Activated T-helper 1 cell treated with anti-CD3 and anti-CD28 coated beads, Interleukin-2, amount 50 U/mL, for 16 hours (primary cell): ENCODE measurements at places on chromosomes 3 and 15.

DNA sequence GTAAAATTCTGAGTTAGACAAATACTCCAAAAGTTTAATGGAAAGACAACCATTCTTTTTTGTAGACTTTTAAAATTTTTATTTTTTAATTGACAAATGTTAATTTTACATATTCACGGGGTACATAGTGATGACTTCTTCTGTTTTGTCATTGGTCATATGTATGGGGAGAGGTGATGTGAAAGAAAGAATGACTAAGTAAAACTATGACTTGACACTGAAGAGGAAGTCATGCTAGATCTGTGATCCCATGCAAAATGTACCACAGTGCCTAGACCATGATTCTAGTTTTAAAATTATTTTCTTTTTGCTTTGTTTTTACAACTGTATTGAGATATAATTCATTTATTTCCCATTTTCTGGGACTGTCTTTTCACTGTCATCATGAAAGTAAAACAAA is 281.6 kb downstream of the MBNL1 start:
- no peak for DNase-seq

- no peak for DNase-seq
Measured at GRCh38 chr3:52053307-52054304, 2.8 kb downstream of the DUSP7 start.

GRCh38 chr3:8756671-8757070 is 12.7 kb downstream of the OXTR start:
- DNase-seq = no peak

- DNase-seq = no peak
Measured at GRCh38 chr3:45952456-45952855, 9.2 kb downstream of the CXCR6 start.

- no peak for DNase-seq
Measured at GRCh38 chr3:153889905-153890334, 231.3 kb upstream of the ARHGEF26 start.

DNA sequence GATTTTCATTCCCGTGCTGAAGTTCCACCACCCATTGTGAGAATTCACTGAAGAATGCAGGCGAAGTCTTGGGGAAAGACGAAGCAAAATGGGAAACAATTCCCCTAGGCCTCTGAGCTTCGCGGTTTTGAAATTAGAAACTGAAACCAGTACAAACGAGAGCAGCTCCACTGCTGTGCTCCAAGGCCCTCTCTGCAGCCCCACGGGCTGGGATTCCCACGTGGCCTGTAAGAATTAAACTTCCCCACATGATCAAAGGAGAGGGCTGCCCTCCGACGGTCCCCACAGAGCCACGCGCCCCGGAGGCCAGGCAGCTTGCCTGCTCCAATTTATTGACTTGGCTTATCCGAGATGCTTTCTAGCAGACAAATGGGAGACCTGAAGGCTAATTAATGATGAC is 144.0 kb downstream of the GREM1 start:
- no peak for DNase-seq

DNA sequence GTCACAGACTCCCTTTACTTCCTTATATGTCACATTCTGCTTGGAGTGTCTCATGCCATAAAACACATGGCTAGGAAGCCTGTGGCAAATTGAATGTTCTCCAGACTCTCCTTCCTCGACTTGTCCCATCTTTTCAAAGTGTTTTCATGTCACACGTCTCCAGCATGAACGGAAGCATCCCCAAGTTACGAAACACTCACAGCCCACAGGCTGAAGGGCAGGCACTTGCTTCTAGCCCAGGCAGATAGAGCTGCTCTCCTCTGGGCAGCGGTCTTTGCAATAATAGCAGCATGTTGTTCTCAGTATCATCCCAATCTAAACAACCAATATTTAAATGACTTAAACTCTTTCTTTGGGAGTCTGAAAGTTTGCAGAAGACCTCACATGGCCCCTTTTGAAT is 85.3 kb upstream of the ADAMTS9 start:
- DNase-seq = no peak

DNA sequence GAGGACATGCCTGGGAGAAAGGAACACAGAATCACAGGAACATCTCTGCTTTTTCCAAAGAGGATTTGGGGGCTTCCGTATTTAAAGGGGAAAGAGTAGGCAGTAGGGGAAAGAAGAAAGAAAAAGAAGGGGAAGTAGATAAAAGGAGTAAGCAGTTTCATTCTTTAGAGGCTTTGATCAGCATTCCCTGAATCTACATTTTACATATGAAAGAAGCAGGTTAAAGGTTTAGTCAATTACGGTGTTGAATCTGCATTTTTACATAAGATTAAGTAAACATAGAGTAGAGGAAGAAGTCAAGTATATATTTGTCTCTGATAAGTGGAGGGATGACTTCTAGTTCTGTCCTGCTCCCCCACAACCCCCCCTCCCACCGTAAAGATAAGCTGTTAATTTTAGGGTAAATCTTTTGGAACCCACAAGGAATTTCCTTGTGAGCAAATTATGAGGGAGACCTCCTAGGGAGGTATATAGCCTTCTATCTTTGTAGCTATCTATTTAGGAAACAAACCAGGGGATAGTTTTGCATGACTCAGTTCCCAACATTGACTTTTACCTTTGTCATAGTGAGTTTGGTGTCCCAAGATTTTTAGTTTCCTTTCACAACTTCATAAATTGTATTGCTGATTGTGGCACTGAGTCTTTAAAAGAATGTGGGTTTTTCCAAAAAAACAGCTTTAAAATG is 8.7 kb upstream of the P2RY12 start:
- no peak for DNase-seq

DNA sequence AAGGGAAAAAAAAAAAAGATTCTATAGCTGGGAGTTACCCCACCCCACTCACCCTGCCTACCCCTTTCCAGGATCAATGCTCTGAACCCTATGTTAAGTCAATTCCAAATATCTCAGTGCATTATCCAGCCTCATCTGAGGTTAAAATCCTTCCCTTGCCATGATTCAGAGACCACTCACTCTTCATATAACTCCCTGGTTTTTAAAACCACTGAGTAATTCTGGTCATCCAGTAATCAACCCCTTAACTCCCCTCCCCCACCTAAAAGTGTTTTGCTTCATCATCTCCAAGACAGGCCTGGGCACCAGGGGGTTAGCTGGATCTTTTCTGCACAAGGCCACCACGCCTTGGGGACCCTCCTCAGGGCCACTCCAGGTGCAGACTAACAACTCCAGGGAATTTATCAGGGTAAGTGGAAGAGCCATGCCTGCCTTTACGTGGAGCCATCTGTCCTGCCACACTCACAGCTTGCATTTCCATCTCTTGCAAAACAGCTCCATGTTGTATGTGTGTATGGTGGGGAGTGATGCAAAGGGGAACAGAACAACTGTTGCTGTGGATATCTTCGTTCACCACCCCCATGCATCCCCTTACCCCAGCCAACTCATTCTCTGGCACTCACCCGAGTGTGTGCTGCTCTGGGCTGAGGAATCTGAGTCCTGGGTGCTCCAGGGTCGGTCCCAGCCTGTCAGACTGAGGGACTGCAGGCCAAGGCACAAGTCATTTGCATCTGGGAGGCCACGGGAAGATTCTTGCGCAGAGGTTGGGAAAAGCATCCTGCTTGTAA is 30.7 kb upstream of the RPS17 start:
- DNase-seq = no peak
